ENCODE measurements at places on chromosomes 2 and 18. TPM values are rescaled to one million over a fixed set of nuclear protein-coding genes. Genes with fewer than 3 reads are reported as not detected.
A peak's percentile ranks its signal among the peaks of the same experiment; 100 is the strongest.

GRCh38 chr2:227033471-227034148 is 130.4 kb downstream of the COL4A4 start:
- peaks cover 17% of the 10 kb centered on the region for H3K27me3 ChIP-seq
- ATAC-seq: peak; percentile 51
- no peak overlapping the region for H3K27ac ChIP-seq
- no peaks in the 10 kb centered on the region for H3K4me1 ChIP-seq

DNA sequence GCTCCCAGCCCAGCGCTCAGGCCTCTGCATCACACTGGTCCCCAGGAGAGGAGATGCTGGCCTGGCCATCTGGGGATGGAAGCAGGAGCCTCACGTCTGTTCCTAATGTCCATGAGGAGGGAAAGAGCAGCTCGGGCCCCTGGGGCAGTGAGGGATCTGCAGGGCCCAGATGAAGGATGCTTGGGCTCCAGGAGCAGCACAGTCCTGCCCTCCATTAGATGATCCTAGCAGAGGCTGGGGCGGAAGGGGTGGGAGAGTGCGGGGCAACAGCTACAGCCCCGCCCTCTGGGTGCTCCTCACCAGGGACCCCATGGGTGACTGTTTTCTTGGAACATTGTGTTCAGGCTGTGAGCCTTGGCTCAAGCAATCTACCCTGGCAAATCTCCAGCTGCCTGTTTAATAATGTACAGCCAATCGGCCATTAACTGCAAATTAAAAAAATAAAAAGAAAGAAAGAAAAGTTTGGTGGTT is 49.7 kb downstream of the TNS1 start:
- H3K36me3 ChIP-seq: no peaks in the 10 kb centered on the region
- peaks cover 20% of the 10 kb centered on the region for H3K27me3 ChIP-seq
- no peak overlapping the region for H3K27ac ChIP-seq
- H3K4me1 ChIP-seq: no peaks in the 10 kb centered on the region

DNA sequence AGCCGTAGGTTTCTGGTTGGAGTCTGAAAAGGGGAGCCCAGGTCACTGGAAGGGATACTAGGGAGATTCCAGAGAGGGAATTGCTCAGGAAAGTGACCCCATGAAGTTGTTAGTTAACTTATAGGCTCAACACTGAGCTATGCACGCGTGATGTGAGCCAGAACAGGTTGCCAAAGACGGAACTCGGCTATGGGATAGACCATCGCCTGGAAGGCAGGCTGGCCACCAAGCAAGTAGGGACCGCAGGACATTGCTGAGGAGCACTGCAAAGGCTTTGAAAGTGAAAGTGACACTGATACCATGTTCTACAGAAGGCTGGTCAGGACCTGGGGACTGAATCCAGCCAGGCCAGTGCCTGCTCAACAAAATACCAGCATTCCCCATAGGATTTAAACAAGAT is 7.3 kb downstream of the FARP2 start:
- no peak overlapping the region for H3K4me3 ChIP-seq
- ATAC-seq: no peak
- H3K36me3 ChIP-seq: no peaks in the 10 kb centered on the region
- H3K27ac ChIP-seq: no peak overlapping the region
- no peaks in the 10 kb centered on the region for H3K27me3 ChIP-seq

The ING5 gene
- 52.3 TPM for total RNA-seq

Measured in activated T-helper 17 cell treated with anti-CD3 and anti-CD28 coated beads, Interleukin-2, amount 50 U/mL, for 72 hours (primary cell).